ENCODE measurements at places on chromosomes 5 and 9. TPM values are rescaled to one million over a fixed set of nuclear protein-coding genes. Genes with fewer than 3 reads are reported as not detected.

DNA sequence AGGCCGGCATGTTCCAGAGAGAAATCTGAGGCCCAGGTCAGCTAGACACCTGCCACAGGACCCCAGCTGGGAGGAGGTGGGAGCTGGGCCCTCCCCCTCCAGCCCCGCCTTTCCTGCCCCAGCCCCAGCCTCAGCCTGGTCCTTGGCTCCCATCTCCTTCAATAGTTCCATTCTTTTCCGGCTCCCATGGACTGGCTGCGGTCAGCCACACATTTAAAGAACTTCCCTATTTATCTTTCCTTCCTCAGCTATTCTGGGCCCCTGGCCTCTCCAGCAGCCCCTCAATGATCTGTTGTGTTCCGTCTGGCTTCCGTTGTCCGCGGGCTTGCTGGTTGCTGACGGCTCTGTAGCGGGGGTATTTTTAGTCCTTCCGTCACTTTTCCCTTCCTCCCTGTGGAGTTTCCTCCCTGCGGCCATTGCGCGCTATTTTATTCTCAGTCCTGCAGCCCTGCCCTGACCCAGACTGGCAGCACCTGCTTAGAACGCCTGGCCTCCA, 73.8 kb downstream of the AMBP start:
- DNase-seq, result no peak

GRCh38 chr5:10652606-10653005, 88.7 kb downstream of the ANKRD33B start:
- DNase-seq, result no peak

DNA sequence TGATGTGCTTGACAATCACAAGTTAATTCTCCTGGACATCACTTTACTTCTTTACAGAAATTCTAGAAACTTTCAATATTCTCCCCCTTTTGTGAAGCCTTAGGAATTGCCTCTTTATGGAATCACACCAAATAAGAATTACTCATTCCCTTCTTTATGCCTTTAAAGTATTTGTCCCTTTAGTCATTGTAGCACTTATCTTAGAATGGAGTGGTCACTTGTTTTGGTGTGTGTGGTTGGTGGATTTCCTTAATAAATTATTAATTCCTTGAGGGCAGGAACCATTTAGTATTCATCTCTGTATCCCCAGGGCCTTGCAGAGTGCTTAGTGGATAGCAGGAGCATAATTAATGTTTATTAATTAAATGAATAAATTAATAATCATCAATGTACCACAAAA, 307.0 kb downstream of the ARRDC3 start:
- no peak for DNase-seq

- DNase-seq, result no peak
Measured at GRCh38 chr5:115170929-115171510, 1.3 kb upstream of the TRIM36 start.

DNA sequence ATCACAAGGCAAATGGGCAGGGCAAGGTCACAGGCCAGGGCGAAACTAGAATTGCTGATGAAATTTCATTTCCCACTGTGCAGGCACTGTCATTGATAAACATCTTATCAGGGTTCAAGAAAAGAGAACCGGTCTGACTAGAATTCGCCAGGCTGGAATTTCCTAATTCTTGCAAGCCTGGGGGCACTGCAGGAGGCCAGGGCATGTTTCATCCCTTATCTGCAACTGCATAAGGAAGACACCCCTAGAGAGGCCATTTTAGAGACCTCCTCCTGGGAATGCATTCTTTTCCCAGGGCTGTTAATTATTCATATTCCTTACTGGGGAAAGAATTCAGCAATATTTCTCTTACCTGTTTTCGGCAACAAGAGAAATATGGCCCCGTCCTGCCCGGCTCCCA, 266.2 kb upstream of the CYLC2 start:
- no peak for DNase-seq

GRCh38 chr9:107248714-107249113, 34.4 kb upstream of the RAD23B start:
- no peak for DNase-seq

- DNase-seq, result no peak
Measured at GRCh38 chr5:163306421-163306820, 131.0 kb upstream of the CCNG1 start.

The RANBP3L gene
- 1.8 TPM for total RNA-seq

- no peak for DNase-seq
Measured at GRCh38 chr5:132608107-132608506, 49.9 kb upstream of the IL13 start.

DNA sequence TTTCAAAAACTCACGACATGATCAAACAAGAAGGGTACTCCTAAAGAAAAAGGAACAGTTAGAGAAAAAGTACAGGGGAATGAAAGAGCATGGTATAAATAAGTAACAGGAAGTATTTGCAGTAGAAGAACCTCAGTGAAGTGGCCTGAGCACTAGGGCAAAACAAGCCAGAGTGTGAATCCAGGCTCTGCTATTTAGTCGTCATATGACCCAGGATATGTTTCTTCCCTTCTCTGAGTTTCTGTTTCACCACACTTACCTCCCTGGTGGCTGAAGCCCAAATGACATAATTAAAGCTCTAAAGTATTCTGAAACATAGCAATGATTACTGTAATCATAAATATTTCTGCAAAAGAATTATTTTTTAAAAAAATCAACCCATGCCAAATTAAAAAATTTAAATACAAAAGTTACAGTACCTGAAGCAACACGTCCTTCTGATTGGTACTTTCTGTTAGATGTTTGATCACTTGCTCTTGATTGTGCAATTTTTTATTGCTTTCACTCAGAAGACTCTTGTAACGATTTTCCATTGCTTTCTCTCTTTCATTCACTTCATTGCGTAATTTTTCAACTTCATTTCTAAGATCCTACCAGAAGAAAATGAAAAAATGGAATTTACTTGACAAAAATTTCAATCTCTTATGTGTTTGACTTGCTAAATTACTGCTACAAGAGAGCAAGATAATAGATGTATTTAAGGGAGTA, 88.9 kb downstream of the CDK5RAP2 start:
- DNase-seq, result no peak

The TAS2R1 gene
- not detected for total RNA-seq

The SAPCD2 gene
- total RNA-seq, result 0.88 TPM

GRCh38 chr5:89042746-89043145, 159.8 kb upstream of the MEF2C start:
- no peak for DNase-seq

DNA sequence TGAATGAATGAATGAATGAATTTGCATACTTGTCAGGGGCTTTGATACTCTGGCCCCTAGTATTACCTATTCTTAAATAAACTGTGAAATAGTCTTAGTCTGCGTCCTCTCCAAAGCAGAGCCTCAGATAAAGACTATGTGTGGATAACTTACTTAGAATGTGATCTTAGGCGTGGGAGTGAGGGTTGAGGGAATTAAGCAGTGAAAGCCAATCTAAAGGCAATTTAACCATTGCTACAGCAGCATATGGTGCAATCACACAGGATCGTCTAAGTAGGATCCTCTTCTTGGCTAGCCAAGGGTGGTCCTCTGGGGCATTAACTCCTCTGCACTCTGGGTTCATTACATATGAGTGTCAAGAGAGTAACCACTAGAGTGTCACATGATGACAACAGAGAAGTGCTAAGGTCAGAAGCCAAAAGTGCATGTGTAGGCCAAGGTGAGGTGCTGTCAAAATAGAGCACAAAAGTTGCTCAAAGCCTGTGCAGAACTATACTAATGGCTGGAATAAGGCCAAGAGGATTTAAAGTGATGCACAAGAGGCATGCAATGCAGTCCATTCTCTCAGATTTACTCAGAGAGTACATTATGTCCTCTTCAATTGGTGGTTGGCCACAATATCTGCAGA, 274.4 kb upstream of the SEMA6A start:
- DNase-seq, result no peak
